ENCODE measurements at places on chromosomes 1 and 21. TPM values are rescaled to one million over a fixed set of nuclear protein-coding genes. Genes with fewer than 3 reads are reported as not detected.

Gene NFASC
- 3.7 TPM for total RNA-seq

Gene GJA5
- total RNA-seq, result 0.11 TPM

Gene DIO1
- total RNA-seq, result not detected

Gene EPHA2
- 40.9 TPM for total RNA-seq

Gene CYP4A11
- not detected for total RNA-seq

Gene PLPP3
- total RNA-seq, result 28.5 TPM

DNA sequence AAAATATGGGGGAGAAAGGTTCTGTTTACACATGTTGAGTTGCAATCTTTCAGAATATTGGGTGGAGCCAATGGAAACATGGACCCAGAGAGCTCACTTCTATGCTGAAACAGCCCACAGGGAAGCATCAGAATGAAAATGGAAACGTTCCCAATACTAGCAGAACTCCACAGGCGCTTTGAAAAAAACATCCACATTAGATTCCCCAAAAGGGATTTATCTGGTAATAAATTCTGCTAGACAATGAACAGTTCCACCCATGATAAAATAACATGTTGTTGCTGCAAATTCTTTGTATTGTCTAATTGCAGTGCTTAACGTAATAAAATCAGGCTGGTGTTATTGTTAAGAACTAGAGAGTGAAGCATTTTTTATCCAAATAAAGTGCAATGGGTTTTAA, 197.0 kb downstream of the GABPA start:
- DNase-seq, result no peak

DNA sequence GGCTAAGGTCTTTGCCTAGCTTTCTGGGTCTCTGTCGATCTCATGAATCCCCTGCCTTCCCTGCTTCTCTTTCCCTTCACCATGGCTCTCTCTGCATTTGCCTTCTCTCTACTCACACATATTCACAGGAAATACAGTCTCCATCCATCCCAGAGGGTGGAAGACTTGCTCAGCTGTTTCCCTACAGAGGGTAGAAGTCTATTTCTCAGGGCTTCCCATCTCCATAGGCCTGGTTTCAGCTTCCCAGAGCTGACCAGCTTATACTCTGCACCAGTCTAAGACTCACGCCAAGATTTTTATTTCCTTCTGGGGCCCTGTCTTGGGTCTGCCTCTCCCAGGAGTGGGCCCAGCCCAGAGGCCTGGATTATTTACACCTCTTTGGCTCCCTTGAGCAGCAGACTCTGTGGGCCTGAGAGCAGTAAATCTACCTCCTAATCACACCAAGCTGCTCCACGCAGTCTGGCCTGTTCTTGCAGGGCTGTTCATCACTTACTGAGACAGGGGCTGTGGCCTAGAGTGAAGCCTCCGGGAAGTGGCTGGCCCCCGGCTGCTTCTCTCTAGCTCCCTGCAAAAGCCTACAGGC, 102.5 kb downstream of the PLXNA2 start:
- no peak for DNase-seq

DNA sequence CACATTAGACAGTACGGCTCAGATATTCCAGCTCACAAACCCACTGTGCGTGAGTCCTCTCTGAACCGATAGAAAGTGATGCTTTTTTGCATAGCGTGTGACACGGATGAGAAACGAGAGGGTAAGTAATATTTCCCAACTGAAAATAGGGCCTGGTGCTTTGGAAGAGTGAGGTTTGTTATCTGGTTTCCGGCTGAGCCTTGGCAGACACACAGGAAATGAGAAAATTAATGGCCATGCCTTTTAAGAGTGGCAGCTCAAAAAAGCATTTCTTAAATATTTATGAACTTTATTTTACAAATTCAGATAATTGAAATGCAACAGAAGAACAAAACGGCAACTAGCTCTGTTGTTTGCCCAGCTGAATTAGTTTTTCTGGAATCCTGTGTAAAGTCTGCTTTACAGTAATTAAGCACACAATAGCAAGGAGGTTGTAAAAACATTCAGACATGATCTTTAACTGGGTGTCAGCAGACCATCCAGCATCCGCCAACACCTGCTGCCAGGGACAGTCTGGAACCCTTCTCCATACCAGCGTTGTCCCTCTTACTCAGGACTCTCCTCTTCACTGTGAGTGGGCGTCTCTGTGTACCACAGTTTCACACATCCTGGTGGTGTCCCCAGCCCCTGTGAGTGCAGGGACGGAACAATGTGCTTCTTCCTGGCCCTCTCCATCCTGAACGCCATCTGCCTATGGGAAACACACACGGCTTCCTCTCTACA, 155.4 kb downstream of the PGBD5 start:
- no peak for DNase-seq

DNA sequence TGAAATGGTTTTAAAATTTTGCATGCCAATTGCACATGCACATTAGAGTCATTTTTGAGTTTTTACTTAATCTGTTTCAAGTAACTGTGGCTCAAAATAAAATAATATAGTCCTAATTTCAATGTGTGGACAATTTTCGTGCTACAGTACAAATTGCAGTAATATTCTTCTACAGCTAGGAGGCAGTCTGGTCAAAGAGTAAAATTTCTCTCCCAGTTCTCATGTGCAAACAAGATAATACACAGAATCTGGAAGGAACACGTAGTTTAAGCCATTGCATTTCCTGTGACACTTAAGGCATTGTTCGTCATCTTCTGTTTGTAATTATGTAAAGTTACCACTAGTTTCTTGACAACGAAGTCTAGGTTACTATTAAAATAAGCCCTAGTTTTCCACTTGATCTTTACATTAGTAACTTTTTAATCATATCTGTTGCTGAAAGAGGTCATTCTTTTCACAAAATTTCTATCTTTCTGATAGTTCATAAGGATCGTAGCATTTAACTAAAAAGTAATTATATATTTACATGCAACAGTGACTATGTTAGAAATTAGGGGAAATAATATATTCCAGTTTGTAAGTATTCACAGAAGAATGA, 28.9 kb downstream of the ODR4 start:
- peak; percentile 20 for DNase-seq

GRCh38 chr1:27592931-27593677, 10.8 kb downstream of the AHDC1 start:
- DNase-seq, result peak; percentile 91

DNA sequence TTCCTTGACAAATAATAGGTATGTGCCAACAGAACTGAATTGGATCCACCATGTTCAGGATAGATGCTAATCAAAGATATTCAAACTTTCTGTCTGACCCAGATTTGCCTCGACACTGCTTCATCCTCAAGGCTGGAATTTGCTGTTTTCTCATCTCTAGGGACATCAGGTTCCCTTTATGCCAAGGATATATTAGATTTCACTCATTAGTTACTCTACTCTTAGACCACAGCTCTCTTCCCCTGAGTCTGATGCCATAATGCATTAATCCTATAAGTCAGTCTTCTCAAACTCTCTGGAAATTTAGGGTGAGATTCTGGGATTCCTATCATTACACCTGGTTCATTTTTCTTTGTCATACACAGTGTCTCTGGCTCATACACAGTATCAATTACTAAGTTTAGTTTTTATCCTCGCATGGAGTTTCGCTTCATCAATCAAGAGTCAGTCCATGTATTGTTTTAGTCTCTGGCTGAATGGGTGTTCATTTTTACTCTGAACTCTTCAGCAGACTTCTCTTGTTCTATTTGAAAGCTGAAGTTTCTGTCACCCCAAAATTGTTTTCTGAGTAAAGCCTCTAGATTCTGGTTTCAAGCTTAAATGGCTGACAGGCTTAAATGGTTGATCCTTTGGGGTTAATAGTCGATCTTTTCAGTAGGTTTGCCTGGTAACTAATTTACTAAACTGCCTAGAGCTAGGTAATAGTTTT, 9.3 kb upstream of the DCAF6 start:
- no peak for DNase-seq

DNA sequence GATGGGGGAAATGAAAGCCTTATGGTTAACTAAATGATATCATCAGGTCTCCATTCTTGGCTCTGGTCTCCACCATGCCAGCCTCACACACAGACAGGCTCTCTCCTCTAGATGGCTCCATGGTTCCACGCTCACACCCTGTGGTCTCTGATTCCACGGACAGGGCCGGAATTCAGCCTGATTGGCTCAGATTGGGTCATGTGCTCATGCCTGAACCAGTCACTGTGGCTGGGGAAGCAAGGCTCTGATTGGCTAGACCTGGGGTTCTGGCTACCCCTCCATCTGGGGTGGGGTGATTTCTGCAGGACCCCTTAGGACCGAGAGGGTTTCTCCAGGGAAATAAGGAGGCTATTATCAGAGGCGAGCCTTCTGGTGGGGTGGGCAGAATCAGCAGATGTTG, 277.0 kb downstream of the PTPRU start:
- peak; percentile 71 for DNase-seq

DNA sequence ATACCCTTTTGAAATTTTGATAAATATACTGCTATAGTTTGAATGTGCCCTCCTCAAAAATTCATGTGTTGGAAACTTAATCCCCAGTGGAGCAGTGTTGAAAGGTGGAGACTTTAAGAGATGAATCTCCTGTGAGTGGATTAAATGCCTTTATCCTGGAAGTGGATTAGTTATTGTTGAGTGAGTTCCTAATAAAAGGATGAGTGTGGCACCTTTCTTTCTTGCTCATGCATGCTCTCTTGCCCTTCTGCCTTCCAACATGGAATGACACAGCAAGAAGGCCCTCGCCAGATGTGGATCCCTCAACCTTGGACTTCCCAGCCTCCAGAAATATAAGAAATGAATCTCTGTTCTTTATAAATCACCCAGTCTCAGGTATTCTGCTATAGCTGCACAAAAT, 51.8 kb downstream of the CD160 start:
- DNase-seq, result no peak

- peak; percentile 94 for DNase-seq
Measured at GRCh38 chr21:14215971-14216641, at the start of gene RBM11. Gene RBM11, plus strand, starts transcription at chr21:14216157. Its CDS starts 30 bp downstream, at chr21:14216187.

GRCh38 chr1:204819495-204819894, 51.2 kb upstream of the NFASC start:
- DNase-seq, result no peak

DNA sequence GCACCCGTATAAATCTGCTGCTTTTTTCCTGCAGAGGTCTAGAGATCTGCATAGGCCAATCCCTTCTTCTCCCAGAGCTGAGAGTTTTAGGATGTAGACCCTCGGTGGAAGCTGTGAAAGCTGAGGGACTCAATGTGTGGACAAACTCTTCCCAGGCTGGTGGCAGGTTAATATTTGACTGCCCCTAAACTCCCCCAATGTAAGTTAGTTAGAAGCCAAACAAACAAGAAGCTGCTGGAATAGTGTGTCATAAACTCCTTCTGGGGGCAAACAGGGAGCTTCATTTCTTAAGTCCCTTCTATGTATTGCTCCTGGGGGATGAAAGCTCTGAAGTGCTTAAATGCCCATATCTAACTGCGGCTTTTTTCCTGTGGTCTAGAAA, 72.3 kb downstream of the SCMH1 start:
- DNase-seq, result no peak

DNA sequence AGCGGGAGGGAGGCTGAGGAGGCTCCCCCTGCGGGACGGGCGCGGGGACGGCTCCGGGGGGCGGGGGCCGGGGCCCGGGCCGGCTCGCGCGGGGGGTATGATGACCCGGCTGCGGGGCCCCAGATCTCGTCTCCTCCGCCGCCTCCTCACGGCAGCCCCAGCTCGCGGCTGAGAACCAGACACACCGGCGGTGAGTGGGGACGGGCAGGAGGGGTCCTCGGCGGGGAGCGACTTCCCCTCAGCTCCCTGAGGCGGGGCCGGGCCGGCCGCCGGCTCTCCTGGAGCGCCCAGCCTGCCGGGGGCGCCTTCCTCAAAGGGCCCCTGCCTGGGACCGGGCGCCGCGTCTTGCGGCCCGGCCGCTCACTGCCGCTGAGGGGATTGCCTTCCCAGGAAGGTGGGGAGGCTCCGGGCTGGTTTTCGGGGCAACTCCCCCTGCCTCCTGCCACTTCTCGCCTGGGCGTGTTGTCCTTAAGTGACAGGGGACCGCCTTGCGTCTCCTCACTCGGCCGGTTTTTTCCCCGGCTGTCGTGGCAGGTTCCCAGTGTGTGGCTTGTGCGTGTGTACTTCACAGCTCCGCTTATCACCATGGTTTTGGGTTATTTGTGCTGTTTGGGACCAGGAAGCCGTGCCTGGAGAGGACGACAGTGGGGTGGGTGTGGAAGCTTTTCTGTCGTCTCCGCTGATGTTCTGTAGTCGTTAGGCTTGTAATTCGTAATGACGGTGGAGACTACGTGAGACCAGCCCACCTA, 800 bp downstream of the HIPK1 start:
- DNase-seq, result peak; percentile 73

- no peak for DNase-seq
Measured at GRCh38 chr1:146021622-146022402, at the start of gene HJV. Gene HJV, minus strand, starts transcription at chr1:146021735. Its CDS starts 1,504 bp downstream, at chr1:146020231.

DNA sequence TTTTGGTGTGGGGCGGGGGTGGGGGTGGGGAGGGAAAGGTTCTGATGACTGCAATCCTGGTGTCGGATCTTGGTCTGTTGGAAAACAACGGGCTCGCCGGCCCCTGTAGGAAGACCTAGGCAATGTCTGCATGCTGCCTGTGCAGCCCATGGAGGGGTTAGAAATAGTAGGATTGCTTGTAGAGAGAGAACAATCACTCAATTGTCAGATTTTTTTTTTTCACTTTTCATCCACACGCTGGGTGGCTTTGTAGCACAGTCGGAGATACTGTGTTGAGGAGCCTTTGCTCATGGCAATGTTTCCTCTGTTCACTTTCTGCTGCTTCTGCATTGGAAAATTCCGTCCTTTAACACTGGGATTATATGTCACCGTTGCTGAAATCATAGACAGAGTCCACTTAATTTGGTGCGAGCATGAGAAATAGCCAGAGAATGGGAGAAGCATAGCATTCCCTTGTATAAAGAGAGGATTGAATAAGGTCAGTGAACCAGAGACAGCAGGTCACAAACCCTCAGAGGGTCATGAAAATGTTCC, 107.5 kb downstream of the MRPS6 start:
- DNase-seq, result peak; percentile 56
